ENCODE measurements at places on chromosomes 5 and 9. TPM values are rescaled to one million over a fixed set of nuclear protein-coding genes. Genes with fewer than 3 reads are reported as not detected.

Gene RELL2
- total RNA-seq: 2.6 TPM

DNA sequence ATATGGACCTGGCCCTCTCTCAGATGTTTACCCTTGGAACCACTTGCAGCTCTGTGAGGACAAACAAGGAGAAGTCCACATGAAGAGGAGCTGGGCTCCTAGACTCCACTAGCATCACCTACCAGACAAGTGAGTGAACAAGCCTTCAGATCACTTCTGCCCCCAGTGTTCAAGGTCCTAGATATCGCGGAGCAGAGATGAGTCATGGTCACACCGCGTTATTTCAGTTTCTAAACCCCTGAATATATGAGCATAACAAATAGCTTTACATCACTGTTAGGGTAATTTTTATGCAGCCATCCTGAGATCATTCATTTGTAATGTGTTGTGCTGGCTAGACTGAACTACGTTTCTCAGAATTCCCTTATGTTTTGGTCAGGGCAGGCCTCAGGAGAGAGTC, 77.0 kb upstream of the DAP start:
- no peak for DNase-seq

DNA sequence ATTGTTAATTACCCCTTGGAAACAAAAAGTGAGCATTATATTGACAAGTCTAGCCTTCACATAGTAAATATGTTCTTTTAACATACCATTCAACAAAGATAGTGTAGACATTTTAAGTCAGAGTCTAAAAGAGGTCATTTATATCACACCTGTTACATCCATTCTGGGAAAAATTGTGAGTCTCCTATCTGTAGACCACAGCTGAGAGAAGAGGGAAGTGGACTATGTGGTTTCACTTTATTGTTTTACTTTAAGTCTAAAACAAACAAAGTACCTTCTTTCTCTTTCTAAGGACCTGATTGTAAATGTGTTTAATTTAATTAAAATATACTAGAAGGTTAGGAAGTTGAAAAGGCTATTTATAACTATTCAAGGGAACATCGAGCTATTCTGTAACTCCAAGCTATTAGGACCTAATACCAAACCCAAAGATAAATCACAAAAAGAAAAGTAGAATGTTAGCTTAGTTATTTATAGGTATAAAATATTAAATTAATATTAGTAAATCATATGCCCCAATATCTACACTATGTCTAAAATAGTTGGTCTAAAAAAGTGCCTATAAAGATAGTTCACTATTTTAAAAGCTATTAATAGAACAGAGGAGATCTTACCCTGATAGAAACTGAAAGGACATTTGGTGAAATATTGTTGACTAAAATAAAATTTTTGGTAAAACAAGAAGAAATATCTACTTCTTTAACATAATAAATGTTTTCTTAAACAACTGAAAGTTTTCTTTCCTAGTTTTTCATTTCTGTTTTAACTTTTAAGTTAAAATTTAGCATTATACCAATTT, 134.9 kb downstream of the TMEM167A start:
- no peak for DNase-seq

DNA sequence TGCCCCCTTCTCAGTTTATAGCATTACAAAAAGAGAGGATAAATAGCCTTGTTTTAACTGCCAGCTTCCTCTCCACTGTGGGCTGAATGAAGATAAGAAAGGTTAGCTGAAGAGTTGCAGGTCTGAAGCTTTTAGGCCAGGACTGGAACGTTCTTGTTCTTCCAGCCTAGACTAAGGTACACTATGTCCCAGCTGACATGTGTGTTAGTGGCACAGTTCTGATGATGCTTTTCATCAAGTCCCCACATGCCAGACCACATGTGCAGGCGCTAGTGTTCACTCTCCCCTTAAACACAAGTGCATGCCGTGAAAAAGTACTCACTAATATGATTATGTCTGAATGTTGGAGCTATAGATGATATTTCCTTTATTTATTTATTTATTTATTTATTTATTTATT, 40.7 kb downstream of the STXBP1 start:
- no peak for DNase-seq

Gene SLC6A18
- total RNA-seq: not detected

Gene TRIM7
- 6.7 TPM for total RNA-seq

Gene SPINK4
- not detected for total RNA-seq

- no peak for DNase-seq
Observed at GRCh38 chr5:78887384-78888118, 97.6 kb downstream of the ARSB start.

Gene ASB6
- total RNA-seq: 8.0 TPM

Gene TLR4
- 0.11 TPM for total RNA-seq

Gene FCN1
- not detected for total RNA-seq

Gene FAM240B
- not detected for total RNA-seq

Measured in Daoy (cell line).